ENCODE measurements at places on chromosomes 3 and 15.

DNA sequence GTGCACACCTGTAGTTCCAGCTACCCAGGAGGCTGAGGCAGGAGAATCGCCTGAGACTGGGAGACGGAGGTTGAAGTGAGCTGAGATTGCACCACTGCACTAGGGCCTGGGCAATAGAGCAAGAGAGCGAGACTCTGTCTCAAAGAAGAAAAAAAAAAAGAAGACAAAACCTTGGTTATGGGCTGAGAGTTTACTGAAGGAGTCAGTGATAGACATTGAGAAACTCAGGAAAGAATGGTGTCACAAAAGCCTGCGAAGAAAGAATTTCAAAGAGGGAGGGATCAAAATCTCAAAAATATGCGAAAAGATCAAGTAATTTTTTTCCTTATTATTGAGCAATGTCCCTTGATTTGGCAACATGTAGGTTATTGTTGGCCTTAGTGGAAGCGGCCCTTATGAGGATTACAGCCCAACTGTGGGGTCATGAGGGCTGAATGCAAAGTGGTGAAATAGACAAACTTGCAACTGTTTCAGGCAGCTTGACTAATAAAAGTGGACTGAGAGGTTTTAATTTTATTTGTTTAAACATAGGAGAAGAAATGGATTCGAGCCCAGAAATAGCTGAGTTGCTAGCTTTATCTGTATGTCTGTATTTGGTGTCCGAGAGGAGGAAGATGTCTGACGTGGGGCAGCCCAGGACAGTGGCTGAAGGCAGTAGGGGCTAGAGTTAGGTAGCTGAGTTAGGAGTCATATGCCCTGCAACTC lies 18.8 kb upstream of the CELF6 start:
- no peak for DNase-seq

- DNase-seq = no peak
These were observed 32.5 kb upstream of the CHRNB4 start for GRCh38 chr15:78673476-78673875.

DNA sequence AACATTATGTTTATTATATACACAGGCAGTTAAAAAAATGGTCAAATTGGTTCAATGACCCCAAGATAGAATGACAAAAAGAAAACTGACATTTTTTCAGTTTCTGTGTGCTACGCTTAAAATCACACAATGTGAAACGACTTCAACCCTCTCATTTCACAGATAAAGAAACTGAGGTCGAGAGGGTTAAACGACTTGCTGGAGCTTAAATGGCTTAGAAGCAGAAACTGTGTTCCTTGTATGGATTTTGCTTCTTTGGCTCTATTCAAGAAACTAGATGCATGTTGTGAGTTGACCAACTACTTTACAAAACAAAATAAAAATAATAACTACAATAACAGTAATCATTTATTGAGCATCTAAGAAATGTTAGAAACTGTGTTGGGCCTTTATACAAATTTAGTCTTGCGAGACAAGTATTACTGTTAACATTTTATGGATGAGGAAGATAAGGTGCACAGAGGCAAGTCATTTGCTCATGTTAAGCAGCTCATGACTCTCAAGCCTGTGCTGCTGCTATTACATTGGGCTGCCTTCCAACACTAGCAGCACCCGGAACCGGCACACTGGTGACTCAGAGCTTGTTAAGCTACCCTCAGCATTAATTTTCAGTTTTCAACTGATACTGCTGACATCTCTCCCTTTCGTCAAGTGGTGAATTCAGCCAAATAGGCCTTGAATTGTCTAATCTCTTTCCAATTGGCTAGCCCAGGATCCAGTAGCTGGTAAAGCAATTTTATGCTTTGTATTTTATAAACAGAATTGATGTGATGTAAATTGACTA lies 487.6 kb downstream of the NAALADL2 start:
- no peak for DNase-seq

GRCh38 chr3:129602730-129603560 lies 3.5 kb downstream of the PLXND1 start:
- DNase-seq = no peak

GRCh38 chr15:81728726-81729125 lies 317.1 kb downstream of the MEX3B start:
- DNase-seq = no peak

- DNase-seq = no peak
These were observed 133.5 kb downstream of the KCNMB2 start for GRCh38 chr3:178669758-178670157.

DNA sequence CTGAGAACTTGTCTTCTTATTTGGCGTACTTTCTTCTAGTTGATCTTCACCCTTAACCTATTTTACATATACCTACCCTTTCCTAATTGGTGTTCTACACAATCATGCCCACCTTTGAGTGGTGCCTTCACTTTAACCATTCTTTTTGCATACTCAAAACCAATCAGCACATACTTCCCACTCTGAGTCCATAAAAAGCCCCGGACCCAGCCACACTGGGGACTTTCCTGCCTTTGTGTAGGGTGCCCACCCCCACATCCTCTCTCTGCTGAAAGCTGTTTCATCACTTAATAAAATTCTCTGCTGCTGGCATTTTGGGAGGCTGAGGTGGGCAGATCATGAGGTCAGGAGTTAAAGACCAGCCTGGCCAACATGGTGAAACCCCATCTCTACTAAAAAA lies 15.9 kb upstream of the CHST2 start:
- DNase-seq = no peak

GRCh38 chr15:75200765-75201615 lies 692 bp upstream of the C15orf39 start:
- peak; percentile 51 for DNase-seq

GRCh38 chr15:74121039-74121438 lies 9.3 kb upstream of the ISLR2 start:
- no peak for DNase-seq

Measured in stimulated activated CD4-positive, alpha-beta T cell treated with anti-CD3 and anti-CD28 coated beads, Interleukin-4, amount 100 ng/mL, for 24 hours (primary cell).